Stomach (tissue), 19 donors: ENCODE measurements at places on chromosomes 6 and 20. TPM values are rescaled to one million over a fixed set of nuclear protein-coding genes. Genes with fewer than 3 reads are reported as not detected.

DNA sequence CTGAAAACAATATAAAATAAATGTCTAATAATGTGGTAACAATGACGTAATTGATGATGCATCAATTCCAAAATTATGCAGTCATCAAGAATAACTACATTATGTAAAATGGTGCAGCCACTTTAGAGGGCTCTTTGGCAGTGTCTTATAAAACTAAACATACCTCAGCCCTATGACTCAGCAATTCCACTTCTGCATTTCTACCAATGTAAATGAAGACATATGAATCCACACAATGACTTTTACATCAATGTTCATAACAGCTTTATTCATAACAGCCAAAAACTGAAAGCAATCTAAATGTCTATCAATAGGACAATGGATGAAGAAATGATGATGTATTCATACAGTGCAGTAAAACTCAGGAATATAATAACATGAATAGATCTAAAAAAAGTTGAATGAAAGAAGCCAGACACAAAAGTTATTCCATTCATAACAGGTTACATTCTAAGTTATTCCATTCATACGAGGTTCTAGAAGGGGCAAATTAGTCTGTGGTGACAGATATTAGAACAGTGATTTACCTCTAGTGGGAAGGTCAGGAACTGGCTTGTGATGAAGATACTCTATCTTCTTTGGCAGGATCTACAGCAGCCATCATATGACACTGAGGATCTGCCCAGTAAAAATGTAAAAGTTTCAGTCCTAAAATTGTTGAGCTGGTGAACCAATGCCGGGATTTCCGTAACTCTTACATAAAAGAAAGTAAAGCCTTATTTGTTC lies 396.1 kb downstream of the PLCB1 start:
- no peak overlapping the region for H3K27ac ChIP-seq
- no peaks in the 10 kb centered on the region for H3K4me1 ChIP-seq
- peak; percentile 34 for DNase-seq
- no peak overlapping the region for H3K4me3 ChIP-seq

- DNase-seq: no peak
- H3K4me3 ChIP-seq: no peak overlapping the region
- H3K27me3 ChIP-seq: peaks cover 26% of the 10 kb centered on the region
Measured at GRCh38 chr20:740162-740561, 28.1 kb downstream of the SLC52A3 start.

GRCh38 chr6:135586388-135586787 lies 88.8 kb upstream of the AHI1 start:
- H3K27ac ChIP-seq: no peak overlapping the region
- no peak for DNase-seq
- H3K36me3 ChIP-seq: no peaks in the 10 kb centered on the region
- no peaks in the 10 kb centered on the region for H3K27me3 ChIP-seq
- H3K4me3 ChIP-seq: no peak overlapping the region
- H3K4me1 ChIP-seq: peaks cover 9% of the 10 kb centered on the region

DNA sequence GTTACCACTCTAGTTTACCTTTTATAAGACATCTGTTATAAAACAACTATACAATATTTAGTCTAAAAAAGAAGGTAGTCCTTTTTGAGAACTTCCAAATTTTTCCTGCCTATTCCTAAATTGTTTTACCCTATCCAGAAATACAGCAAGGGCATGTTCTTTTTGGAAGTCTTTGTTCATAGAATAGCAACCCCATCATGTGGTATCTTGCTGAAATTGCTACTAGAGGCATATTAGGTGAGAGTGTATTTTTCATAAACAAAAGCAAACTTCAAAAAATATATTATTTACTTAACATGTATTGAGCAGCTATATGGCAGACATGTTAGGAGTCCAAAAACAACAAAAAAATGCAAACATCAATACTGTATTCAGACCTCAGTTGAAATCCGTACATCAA lies 371.8 kb upstream of the NRSN1 start:
- H3K27ac ChIP-seq: no peak overlapping the region
- H3K4me3 ChIP-seq: no peak overlapping the region
- H3K27me3 ChIP-seq: no peaks in the 10 kb centered on the region
- H3K36me3 ChIP-seq: no peaks in the 10 kb centered on the region
- no peak for DNase-seq

DNA sequence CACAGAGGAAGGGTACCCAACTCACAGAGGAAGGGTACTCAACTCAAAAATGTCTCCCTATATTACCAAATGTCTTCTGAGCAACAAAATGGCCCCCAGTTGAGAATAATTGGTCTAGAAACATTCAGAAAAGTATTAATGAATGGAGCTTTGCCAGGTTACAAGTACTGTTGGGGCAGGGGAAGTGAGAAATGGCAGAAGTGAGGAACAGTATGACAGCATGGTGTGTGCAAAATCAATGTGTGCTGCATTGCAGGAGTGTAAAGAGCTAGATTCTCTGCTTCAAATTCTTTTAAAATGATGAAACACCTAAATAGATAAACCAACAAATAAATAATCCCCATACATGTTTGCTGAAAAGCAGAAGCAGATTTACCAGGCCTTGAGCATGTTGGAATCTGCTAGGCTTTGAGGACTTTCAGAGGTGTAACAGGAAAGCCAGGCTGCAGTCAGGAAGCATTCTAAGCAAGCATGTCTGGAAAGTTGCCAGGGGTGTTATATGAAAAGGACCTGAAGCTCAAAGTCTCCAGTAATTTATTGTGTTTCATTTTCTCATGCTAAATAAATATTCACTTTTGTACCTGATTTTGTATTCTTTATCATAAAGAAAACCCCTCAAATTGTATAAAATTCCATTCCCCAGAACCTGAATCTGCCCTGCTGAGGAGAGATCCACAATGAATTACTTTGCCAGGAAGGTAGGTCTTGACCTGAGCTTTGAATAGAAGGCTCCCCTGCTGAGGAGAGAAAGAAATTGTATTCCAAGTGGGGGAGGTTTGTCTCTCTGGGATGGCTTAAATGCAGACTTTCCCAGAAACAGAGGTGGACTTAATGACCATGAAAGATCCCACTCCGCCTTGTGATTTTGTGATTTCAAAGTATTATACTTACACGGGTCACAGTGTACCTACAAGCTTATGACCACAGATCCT lies 265.0 kb upstream of the MARCKS start:
- no peaks in the 10 kb centered on the region for H3K27me3 ChIP-seq
- no peak overlapping the region for H3K4me3 ChIP-seq
- H3K36me3 ChIP-seq: no peaks in the 10 kb centered on the region
- peaks cover 23% of the 10 kb centered on the region for H3K4me1 ChIP-seq

GRCh38 chr6:4940416-4940815 lies 63.4 kb downstream of the RPP40 start:
- DNase-seq: no peak
- no peaks in the 10 kb centered on the region for H3K27me3 ChIP-seq
- peaks cover 10% of the 10 kb centered on the region for H3K4me1 ChIP-seq
- H3K36me3 ChIP-seq: peaks cover 23% of the 10 kb centered on the region
- no peak overlapping the region for H3K4me3 ChIP-seq

DNA sequence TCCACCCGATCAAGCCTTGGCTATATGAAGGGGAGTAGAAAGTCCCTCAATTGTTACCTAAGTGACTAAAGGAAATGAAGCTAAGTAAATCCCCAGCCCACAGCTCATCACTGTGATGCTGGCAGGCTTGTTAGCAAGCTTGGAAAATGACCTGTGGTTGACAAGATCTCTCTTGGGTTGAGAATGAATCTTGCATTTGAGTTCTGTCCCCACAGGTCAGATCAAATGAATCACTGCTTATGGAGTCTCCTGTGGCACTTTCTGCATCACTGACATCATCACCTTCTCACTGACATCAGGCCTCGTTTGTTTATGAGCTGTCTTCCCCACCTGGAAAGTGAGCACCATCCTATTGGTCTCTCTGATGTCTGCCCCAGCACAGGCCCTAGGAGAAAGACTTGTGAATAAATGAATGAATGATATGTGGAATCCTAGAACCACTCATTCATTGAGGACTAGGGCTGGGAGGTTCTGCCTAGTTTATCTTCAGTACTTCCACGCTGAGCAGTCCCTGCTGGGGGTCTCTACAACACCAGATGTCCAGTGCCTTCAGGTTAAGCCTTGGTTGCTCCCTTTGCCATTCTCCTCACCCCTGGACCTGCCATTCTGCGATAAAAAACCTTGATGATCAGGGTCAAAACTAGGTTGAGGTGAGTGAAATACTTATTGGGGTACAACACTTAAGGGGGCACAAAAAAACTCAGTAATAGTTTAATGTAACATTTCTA lies 318.4 kb upstream of the MOCS1 start:
- no peak overlapping the region for H3K27ac ChIP-seq
- H3K36me3 ChIP-seq: no peaks in the 10 kb centered on the region
- H3K4me3 ChIP-seq: no peak overlapping the region

GRCh38 chr6:148435386-148435785 lies 92.7 kb downstream of the SASH1 start:
- no peaks in the 10 kb centered on the region for H3K27me3 ChIP-seq
- H3K36me3 ChIP-seq: no peaks in the 10 kb centered on the region
- no peak overlapping the region for H3K4me3 ChIP-seq
- peaks cover 11% of the 10 kb centered on the region for H3K4me1 ChIP-seq
- no peak for DNase-seq

The GPR63 gene
- 0.29 TPM for total RNA-seq

The SRMS gene
- 0.87 TPM for total RNA-seq

The LY6G5C gene
- total RNA-seq: not detected

The HLA-DQA2 gene
- total RNA-seq: not detected

The HLA-DMA gene
- 129 TPM for total RNA-seq

The FOXC1 gene
- 4.7 TPM for total RNA-seq

The C6orf132 gene
- total RNA-seq: 69.0 TPM

The TRIM40 gene
- total RNA-seq: not detected
